ENCODE measurements at places on chromosomes 6 and 20.

- peak; percentile 70 for DNase-seq
Observed at GRCh38 chr6:80454197-80454596, 347.7 kb downstream of the BCKDHB start.

DNA sequence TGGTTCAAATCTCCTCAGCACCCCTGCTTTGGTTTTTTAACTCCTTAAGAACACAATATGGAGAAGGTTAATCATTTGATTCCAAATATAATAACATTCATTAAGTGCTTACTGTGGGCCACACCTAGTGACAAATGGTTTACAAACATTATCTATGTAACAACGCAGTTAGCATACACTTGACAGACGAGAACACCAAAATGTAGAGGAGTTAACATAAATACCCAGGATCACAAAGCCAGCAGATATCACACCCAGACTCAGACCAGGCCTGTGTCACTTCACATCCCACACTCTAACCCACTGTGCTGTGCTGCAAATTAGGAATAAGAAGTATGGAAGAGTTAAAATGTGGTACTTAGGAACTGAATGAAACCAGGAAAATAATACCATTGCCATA lies 82.9 kb downstream of the AGPAT4 start:
- no peak for DNase-seq

GRCh38 chr6:157046776-157047175 lies 269.6 kb downstream of the ARID1B start:
- DNase-seq: no peak

DNA sequence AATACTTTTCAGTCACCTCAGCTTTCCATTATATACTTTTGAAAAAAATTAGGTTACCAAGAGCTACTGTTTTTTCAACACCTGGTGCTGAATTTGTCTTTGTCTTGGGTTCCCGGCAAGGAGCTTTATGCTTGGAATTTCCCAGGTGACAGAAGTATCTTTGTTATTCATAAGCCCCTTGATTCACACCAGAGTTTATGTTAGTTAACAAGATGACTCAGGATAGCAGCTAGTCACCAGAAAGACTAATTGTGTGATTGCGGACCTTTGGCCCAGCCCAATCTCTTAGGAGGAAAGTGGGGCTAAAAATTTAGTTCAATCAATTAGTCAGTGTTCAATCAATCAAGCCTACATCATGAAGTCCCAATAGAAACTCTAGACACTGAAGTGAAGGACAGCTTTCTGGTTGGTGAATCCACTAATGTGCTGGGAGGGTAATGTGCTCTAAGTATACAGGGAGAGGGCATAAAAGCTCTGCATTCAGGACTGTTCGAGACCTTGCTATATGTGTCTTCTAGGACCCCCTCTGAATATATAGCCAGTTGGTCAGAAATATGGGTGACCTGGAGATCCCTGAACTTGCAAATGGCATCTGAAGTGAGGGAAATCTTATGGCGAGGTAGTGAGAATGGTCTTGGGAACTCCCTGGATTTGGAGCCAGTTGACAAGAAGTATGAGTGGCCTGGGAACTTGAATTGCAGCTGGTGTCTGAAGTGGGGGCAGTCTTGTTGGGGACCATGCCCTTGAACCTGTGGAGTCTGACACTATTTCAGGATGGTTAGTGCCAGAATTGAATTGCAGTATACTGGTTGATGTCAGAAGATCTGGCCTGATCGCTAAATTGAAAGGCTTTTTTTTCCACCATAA lies 16.2 kb downstream of the TMEM30A start:
- DNase-seq: no peak

DNA sequence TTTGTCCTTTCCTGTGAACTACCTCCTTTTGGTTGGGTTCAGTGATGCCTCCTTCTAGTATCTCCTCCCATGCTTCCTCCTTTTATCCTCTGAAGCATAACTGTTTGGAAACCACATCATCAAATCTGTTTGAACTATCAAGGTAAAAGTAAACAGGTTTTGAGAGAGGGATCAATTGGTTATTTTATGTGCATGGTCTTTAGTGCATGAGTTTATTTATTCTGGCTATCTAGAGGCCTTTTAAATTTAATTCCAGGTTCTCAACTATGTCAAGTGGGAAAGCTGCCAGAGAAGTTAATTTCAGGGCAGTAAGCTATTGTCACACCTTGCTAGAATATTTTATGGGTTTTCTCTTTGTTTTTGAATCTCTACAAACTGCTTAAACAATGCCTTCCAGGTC lies 54.1 kb downstream of the WASF1 start:
- DNase-seq: no peak

DNA sequence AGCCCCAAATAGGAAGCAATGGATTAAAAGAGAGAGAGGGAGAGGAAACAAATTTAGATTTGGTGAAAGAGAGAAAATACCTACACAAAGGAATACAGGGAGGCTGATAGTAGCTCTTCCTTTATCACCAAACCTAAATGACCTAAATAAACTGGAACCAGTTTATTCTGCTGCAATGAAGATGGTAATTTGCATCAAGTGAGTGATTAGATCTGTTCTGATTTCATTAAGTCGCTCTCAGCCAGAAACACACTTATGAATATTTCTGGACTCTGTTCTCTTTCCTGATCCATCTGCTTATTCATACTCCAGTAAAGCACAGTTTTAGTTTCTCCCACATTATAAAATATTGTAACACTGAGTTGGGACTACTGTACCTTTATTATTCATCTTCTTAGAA lies 83.4 kb upstream of the BMP5 start:
- no peak for DNase-seq

- DNase-seq: no peak
Observed at GRCh38 chr20:23823111-23823510, 3.4 kb downstream of the CST2 start.

DNA sequence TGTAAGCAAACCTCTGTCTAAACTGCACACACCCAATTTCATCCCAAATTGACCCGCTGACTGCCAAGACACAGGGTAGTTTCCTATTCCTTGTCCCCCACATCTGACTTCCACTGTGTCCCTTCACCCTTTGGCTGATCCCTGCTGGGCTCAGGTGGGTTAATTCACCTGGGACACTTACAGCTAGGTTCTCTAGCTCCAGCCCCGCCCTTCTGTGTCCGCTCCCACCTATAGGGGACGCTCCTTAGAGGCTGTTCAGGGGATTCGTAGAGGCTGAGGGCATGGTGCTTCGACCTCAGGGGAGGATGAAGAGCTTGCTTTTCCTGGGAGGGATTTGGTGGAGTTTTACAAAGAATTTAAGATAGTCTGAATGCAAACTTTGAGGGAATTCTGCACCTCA lies 4.0 kb upstream of the CD93 start:
- no peak for DNase-seq

- no peak for DNase-seq
Observed at GRCh38 chr6:149318581-149319286, 1.2 kb downstream of the TAB2 start.

DNA sequence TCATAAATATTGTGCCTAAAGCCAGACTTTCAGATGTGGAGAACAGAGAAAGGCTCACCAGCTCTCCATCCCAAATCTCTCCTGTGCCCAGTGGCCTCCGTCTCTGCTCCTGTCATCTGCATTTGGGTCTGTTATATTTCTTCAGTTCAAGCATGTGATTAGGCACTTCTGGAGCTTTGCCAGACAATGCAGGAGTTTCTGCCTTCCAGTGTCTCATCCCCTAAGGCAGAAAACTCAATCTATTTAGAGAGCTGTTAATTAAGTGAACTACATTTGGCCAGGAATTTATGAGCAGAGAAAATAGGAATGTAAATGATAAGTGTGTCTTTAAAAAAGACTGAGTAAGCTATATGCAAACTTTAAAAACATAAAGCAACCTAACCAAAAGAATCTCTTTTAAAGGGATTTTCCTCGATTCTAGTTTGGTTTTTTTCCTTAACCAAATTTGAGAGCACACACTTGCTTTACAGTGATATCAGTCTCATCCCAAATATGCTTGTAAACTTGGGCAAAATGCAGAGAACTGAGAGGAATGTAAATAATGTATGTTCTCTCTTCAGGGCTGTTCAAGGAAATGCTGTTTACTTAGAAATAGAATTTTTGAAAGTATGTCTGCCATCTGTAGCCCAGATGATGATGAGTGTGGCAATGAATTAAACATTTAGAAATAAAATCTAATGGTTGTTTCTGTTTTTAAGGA lies 113.9 kb downstream of the ELOVL4 start:
- no peak for DNase-seq

DNA sequence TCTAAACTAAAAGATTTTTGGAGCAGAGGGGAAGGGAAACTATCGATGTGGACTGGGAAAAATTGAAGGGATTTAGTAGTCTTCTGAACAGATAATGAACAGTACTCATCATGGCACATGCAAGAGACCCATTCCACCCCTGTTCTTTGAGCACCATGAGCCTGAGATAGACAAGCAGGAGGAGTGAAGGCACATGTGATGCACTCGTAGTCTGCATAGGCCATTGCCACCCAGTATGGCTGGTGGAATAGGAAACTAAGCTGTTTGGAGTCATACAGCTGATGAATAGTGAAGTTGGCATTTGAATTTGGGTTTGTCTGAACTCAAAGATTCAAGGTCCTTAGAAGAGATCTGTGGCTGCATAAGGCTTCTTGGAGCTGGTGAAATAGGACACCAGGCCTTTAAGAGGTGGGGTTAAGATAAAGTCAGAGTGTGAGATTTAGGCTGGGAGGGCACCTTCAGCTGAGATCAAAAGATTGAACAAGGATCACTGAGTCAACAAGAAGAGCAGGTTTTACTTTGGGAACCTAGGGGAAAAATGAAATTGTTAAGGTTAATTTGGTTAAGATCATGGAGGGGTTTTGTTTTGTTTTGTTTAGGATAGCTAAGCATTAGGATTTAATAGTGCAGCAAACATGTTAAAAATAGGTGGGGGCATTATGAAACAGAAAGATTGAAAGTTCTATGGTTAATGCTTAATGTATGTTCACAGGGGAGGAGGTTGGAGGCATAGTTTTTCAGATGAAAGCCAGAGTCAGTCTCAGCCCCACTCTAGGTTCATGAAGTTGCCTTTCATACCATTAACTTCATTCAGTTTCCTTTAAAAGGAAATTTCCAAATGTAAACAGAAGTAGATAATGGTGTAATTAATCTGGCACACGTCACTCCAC lies 148.8 kb downstream of the ARID1B start:
- no peak for DNase-seq

DNA sequence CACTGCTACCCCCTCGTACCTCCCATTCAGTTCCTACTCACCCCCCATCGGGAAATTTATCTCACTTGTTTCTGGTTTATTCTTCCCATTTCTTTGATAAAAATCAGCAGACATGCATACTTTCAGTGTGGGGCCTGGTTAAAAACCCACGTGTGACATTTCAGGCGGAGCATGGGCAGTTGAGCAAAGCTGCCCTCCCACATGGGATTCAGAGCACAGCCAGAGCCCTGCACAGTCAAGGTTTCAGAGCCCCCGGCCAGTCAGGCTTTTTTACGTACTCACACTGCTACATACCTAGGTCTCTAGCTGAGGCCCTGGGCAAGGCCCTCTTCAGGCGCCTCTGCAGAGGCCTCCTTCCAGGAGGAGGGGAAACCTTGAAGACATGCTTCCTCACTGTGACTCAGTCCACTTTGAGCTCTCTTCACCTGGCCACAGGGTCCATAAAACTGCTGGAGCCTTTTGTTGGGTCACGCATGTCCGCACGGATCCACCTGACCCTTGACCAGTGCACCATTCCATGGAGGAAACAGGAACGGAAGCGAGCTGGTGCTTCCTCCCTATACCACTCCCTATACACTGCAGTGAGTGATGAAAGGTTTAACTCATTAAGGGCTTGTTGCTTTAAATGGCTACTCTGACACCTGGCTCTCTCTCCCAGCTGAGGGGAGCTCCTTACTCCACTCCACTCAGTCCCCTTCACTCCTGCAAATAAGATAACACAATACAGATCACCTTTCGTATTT lies 713.3 kb downstream of the PRKN start:
- DNase-seq: no peak

GRCh38 chr6:97885828-97886227 lies 602.8 kb upstream of the MMS22L start:
- no peak for DNase-seq

DNA sequence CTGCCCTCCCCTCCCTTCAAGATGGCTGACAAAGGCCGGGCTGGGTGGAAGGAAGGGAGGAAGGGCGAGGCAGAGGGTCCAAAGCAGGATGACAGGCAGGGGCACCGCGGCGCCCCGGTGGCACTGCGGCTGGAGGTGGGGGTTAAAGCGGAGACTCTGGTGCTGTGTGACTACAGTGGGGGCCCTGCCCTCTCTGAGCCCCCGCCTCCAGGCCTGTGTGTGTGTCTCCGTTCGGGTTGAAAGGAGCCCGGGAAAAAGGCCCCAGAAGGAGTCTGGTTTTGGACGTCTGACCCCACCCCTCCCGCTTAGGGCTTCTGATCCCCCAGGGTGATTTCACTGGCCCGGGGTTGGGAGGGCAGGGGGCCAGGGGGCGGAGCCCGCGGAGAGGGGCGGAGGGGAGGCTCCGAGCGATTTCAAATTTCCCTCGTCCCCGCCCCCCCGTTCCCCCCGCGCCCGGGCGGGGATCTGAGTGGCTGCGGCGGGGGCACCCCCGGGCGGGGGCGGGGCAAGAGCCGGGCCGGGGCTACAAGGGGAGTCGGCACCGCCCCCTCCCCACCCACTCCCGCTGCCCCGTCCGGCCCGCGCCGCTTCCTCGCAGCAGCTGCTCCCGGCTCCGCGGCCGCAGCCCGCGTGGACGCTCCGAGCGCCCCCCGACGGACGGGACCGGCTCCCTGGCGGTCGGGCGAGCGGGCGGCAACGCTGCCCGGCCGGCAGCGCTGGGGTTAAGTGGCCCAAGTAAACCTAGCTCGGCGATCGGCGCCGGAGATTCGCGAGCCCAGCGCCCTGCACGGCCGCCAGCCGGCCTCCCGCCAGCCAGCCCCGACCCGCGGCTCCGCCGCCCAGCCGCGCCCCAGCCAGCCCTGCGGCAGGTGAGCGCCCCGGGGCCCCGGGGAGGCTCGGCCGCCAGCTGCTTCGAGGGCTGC lies at the start of gene DNMT3B:
Gene DNMT3B (plus strand): TSS at position 555 of the 923 bp plus-strand sequence. CDS start 17,939 bp downstream, outside the sequence.
- no peak for DNase-seq

DNA sequence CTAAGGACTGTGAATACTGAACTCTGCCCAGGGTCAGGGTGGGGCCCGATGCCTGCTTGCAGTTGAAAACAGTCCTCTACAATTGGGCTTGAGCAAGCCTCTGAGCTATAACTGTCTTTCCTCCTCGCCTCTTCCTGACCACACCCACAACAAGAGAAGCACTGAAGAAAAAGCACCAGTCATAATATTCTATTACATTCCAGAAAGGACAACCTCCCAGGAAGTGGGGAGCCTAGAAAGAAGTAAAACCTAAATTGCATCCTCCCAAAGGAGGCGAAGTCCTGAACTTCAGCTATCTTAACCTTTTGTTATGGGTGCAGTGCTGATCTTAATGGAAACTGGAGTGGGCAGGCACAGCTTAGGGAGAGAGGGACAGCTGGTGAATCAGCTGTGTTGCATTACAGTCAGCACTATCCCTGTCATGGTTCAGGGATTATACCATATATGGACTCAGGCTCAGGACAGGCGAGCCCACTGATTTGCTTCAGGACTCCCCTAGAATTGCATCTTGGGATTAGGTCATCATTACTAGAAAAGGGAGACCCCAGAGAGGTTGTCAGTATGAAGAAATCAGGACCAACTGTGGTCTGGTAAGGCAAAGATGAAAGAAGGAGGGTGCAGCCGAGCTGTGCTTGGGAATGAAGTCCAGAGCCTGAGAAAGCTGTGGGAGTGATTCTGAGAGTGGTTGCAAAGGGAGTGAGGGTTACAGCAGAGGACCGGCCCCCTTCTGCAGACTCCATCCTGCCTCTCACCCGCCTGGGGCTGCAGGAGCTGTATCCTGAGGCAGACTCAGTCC lies 18.3 kb upstream of the TRAM2 start:
- DNase-seq: peak; percentile 81

- DNase-seq: no peak
Observed at GRCh38 chr6:125841356-125842090, 50.8 kb downstream of the NCOA7 start.

All from amniotic stem cell (primary cell).